ENCODE measurements at places on chromosomes 2 and 18. TPM values are rescaled to one million over a fixed set of nuclear protein-coding genes. Genes with fewer than 3 reads are reported as not detected.
A peak's percentile ranks its signal among the peaks of the same experiment; 100 is the strongest.

The SLC9A4 gene
- total RNA-seq: 1.4 TPM

The DCDC2C gene
- total RNA-seq: not detected

The LAMA3 gene
- total RNA-seq: 37.9 TPM

DNA sequence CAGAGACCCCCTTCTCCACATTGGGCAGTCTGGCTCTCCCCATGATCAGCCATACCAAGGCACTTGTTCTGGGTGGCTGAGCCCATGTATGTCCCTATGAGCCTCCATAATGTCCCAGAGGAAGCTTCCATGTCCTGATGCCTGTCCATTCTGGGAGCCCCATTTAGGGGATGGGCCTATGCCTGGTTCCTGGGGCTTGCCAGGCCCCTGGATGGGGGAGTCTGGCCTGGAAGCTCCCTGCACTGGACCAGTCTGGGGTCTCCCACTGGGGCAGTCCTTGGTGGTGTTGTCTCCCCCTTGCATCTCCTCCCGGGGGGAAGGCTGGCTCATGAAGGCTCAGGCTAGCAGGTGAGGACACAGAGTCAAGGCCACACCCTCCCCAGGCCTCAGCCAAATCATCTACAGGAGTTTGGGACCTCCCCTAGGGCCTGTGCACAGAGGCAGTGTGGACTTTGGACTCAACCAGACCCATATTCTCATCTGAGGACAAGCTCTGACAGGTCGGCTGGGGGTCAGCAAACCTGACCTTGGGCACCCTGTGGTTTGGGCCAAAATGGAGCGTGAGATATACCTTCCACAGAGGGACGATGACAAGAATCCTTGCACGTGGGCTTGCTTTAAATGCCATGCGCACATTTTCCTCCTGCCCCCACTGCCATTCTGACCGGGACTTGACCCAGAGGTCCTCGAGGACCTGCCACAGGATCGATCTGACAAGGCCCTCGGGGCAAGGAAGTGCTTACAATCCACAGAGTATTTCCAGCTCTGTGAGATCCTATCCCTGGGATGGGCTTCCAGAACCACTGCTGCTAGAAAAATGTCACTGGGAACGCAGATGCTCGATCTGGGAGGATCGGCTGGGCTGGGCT is 38.8 kb downstream of the INHBB start:
- peak; percentile 51 for DNase-seq

- DNase-seq: no peak
Measured at GRCh38 chr2:191333911-191334357, 88.7 kb downstream of the MYO1B start.

- no peak for DNase-seq
Measured at GRCh38 chr2:45242161-45242741, 233.0 kb upstream of the SIX2 start.

DNA sequence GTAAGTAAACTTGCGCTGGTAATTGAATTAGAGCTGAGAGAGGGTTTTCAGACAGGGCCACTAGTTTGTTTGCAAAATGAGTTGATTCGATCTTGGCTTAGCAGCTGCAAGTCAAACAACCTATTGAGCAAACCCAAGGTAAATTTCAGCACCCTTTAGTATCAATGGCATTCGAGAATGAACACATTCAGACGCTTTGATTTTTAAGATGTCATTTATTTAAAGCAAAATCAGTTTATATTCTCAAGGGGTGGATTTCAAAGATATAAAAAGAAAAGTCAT is 44.2 kb downstream of the TGIF1 start:
- no peak for DNase-seq

- no peak for DNase-seq
Measured at GRCh38 chr18:44098551-44099098, 582.1 kb upstream of the SETBP1 start.

- DNase-seq: no peak
Measured at GRCh38 chr2:149089068-149089467, 50.6 kb downstream of the LYPD6B start.

GRCh38 chr2:11329776-11330175 is 14.7 kb downstream of the ROCK2 start:
- DNase-seq: no peak

DNA sequence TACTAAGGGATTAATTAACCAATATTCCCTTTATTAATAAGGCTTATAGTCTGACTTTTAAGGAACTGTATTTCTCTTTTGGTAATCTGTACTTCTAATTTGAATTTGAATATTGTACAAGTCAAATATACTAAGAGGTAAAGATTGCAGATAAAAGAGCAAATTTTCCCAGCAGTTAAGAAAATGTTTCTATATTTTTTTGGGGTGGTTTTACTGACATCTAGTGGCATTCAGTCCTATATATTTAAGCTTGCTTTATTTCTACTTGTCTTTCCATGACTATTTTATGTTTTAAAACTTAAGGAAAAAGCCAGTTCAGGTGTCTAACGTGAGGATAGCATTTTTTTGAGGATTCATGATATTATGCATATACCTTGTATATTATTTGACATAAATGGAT is 41.6 kb downstream of the TDRD15 start:
- DNase-seq: no peak

DNA sequence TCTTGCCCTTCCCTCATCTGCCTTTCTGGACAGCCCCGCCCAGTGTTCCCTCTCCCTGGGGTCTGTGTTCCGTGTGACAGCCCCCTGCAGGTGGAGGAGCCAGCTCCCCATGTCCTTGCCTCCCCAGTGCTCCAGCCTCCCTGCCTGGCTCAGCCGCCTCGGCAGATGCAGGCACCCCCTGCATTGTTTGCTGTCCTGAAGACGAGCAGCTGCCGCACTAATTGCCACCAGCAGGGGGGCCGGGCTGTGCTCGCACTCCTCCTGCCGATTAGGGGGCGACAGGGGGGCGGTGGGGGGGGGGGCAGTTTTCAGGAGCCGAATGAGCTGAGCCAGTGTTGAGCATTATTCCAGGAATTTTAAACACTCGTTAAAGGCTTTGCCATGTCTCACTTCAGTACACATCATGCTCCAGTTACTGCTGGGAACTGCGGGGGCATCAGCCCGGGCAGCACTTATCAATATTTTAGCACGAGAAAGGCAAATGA is 23.3 kb downstream of the SIX3 start:
- DNase-seq: peak; percentile 39

DNA sequence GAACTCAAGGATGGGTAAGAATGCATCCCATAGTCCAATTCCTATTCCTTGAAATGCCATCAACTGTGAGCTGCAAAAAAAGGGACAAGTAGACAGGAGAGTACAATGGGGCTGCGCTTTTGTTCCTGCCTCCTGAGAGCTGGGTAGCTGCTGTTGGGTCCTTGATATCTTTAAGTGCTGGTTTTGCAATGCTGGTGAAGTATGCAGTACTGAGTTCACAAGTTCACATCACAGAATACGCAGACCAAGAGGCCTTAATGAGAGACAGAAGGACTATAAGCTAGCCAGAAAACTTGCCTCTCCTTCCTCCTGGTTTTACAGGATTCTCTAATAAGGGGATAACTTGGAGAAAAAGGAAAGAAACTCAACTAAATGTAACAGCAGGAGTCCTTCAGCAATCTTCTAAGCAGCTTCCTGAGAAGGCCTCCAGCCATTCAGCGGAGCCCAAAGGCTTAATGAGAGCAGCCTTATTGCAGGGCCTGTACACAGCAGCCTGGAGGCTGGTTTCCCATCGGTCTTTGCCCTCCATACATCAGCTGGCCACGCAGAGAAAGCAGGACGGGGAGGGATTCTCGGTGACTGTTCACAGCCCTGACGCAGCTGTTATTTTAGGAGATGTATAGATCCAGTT is 293.1 kb downstream of the CDCA7 start:
- DNase-seq: no peak

DNA sequence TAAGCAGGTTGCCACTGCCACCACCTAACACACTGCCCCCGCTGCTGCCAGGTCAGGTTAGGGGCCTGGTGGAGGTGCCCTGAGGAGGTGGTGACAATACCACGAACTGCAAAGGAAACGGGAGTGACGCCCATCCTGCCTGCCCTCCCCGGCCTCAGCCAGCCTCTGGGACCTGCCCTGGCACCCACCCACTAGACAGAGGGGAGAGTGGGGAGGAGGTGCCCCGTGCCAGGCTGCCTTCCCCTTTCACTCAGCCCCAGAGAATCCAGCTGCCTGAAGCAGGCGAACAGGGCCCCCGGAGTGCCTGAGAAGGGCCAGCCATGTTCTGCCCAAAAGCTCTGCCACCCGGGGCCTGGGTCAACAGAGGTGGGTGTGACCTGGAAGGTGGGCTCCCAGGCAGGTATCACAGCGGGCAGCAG is 44.5 kb upstream of the FOSL2 start:
- DNase-seq: no peak

GRCh38 chr2:44120428-44120827 is 48.2 kb upstream of the PPM1B start:
- DNase-seq: no peak

DNA sequence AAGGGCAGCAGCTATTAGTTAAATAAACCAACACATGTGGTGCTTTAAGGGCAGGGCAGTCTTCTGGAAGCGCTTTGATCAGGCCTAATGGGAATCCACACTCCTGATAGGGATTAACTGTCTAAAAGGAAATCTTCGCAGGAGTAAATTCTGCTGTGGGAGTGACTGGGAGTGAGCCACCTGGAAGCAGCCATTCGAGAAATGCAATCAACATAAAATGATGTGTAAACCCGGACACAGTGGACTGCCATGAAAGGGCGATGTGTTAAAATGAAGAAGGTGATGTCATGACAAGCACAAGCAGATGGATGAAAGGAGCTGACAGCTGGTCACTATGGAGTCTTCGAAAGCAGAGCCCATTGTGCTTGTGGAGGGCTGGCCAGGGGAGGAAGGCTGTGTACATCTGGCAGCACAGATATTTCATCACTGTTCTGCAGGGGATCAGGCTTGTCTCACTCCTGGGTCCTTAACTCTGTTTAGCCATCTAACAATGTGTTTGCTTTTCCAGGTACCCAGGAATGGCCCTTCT is 24.8 kb upstream of the GALNT14 start:
- DNase-seq: no peak

- DNase-seq: peak; percentile 40
Measured at GRCh38 chr2:152755029-152755428, 36.6 kb downstream of the ARL6IP6 start.

- DNase-seq: no peak
Measured at GRCh38 chr2:129318581-129319421, 660.7 kb upstream of the RAB6C start.

DNA sequence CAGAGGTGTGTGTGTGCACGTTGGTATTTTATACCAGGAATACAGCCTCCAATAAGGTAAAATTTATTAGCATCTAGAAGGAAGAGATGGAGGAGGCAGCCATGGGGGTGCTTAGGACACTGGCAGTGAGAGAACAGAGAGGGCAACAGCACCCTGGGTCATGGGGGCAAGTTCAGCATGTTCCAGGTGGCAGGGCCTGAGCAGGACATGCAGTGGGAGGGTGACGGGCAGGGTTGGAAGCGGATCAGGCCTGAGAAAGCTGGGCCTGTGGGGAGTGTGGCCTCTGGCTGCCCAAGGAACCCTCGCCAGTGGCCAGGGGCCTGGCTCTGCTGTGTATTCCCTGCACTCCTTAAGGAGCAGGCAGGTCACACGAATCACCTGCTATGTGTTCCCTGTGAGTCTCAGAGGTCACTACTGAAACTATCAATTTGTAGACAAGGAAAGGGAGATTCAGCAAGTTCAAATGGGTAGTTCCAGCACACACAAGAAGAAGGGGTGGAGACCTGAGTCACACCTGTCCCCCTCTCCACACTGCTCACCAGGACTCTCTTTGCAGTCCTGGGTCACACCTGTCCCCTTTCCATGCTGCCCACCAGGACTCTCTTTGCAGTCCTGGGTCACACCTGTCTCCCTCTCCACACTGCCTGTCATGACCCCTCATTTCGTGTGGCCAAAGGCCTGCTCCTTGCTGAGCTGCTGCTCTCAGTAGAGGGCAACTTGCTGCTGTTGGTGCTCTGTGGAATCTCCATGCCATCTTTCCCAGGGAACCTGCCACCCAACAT is 463.9 kb upstream of the HS6ST1 start:
- no peak for DNase-seq

- DNase-seq: no peak
Measured at GRCh38 chr2:170711196-170711773, 3.9 kb upstream of the SP5 start.

DNA sequence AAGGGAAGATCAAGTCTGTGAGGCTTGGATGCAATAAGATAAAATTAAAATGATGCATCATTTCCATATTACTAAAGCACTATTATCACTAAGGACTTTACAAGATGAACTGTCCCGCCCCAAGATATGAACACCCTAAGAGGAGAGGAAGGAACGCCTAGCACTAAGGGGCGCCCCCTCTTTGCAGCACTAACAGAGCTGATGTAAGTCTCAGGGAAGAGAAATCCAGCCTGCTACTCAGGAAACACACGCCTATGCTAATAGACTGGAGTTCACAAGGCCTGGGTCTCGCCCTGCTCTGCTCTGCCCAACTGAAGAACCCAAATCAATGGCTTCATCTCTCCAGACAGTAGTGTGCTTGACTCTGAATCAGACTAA is 6.1 kb downstream of the INO80C start:
- DNase-seq: no peak

GRCh38 chr2:38743672-38744398 is 7.3 kb downstream of the SRSF7 start:
- DNase-seq: no peak

DNA sequence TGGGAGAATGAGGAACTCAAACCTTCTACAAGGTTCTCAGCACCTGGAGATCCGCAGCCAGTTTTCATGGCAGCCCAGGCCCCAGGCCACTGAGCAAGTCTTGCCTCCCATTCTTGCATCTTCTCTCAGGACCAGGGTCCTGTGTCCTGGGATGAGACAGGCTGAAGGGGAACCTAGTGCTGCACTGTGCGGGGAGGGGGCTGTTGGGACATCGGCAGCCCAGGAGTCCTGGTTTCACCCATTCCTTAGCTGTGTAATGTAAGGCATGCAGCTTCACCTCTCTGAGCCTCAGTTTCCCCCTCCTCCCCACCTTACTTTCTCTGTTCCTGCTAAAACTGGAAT is 43.9 kb downstream of the TNS1 start:
- DNase-seq: peak; percentile 14

GRCh38 chr2:188569431-188570165 is 277.9 kb downstream of the GULP1 start:
- no peak for DNase-seq

DNA sequence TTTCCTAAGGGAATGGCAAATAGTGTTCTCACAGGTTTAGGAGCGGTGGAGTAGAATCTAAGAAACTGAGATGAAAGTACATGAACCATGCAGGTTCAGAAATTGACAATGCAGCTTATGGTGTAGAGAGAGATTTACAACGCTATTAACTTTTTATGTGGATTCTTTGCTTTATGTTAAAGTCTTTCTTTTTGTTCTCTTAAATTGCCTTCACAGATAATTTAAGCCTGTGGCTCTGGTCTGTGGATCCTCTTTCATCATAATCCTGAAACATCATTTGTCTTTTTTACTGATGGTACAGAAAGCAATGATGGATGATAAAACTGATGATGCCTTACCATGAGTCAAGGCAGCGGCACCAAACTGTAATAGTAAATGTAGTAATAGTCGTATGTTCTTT is 30.3 kb downstream of the SOCS6 start:
- DNase-seq: no peak

GRCh38 chr18:57542812-57543427 is 43.6 kb downstream of the FECH start:
- no peak for DNase-seq
